ENCODE measurements at places on chromosomes 13 and 19.

DNA sequence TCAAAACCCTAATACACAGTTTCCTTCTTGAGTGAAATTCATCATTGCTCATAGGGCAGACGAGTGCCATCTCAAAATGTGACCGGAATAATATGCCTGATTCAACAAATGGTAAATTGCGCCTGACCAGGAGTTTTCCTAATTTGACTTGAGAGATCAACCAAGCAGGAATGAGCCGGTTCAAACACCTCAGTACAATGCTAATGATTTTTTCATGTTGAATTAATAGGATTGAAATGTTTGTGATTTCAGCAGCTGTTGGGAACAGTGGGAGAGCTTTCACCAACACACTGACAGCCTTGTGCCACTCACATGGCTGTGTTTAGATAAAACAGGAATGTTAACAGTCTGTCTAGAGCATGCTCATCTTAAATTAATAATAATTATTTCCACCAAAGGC, 484.8 kb downstream of the PCDH9 start:
- DNase-seq = no peak

GRCh38 chr13:102033386-102033785, 368.5 kb downstream of the FGF14 start:
- no peak for DNase-seq

DNA sequence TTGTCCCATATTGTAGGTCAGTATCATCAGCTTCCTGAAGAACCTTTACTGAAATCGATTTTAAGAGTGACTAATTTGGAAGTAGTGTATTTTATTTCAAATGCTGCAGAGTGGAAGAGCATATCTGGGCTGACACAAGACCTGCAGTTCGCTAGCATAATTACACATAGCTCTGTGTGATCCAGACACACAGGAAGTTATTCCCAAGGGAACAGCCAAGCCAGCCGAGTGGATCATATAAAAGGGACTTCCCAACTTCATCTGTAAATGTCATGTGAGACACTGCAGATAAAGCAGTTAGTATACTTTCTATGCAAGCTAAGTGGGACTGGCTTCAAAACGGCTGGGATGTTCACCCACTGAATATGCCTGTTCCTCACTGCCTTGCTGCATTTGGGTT, 760.4 kb downstream of the SLITRK1 start:
- no peak for DNase-seq

DNA sequence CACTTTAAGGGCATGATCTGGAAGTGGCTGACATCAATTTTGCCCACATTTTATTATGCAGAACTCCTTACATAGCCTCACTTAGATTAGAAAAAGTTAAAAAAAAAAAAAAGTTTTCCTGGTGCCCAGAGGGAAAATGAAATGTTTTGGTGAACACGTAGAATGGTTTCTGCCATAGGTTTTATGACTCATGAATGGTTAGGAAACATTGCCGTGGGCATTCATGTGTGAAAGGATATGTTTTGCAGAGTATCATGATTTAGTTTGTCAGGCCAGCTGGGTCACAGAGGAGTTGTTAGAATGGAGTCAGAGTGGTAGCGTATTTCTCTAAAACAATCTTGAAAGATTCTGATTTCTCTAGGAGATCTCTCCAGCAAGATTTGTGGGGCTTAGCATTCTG, 133.8 kb downstream of the MRPL57 start:
- no peak for DNase-seq

- DNase-seq = no peak
Measured at GRCh38 chr13:44188257-44188656, 185.4 kb upstream of the SERP2 start.

DNA sequence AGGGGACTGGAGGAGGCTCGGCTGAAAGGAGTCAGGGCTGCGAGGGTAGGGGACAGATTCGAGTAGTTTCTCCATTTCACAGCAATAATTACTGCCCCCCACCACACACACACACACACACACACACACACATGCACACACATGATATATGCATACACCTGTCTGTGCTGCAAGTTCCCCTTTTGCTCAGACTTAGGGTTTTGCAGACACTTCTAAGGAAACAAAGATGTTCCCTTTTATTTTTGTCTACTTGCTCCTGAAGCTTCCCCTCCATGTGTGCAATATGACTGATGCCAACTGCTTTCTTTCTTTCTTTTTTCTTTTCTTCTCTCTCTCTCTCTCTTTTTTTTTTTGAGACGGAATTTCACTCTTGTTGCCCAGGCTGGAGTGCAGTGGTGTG, 13.4 kb downstream of the MBD3L2B start:
- DNase-seq = no peak

DNA sequence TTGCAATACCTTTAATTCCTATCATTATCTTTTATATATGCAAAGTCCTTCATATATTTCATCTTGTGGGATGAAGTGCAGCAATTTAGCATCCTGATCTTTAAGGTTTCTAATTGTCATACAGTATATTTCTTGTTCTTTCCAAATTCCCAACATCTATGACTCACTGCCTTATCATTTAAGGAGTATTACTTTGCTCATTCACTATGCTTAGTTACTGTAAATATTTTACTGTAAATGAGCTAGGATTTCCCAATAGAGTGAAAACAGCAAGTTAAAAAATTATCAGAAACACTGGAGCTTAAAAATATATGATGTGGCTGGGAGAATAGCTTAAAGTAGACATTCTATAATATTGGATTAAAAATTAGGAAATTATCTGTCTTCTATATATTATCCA, 69.9 kb downstream of the SLITRK6 start:
- no peak for DNase-seq

DNA sequence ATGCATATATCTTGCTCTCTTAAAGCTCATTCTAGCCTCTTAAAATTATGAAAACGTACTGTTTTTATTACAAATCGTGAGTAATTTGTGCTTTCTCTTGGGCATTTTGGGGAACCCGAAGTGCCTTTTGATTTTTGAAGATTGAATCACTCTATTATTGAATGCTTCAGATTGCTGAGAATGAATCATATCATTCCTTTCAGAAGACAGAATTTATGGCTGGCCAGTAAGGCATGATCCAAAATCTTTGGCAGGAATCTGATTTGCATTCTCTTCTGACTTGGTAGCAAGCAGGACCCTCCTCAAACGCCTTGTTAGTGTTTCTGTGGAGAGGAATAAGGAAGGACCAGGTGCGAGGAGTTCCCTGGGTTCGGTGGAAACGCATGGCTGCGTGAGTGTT, 49.5 kb downstream of the STARD13 start:
- no peak for DNase-seq

GRCh38 chr13:31859571-31859970, 120.2 kb downstream of the RXFP2 start:
- DNase-seq = no peak

- DNase-seq = no peak
Measured at GRCh38 chr13:23671897-23672296, 101.7 kb downstream of the TNFRSF19 start.

DNA sequence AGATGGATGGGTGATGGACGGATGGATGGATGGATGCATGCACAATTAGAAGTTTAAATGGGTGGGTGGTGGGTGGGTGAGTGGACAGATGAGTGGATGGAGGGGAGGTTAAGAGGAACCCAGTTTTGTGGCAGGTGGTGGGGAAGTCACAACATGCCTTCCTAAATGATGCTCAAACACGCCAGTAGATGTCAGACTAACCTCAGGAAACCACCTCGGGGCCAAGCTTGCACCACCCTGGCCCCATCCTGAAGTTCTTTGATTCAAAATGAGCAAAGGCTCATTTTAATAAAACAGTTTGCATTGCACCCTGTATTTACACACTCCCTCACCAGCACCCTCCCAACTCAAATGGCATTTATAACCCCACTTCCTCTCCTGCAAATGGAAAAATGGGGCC, 91.4 kb upstream of the CACNA1A start:
- peak; percentile 21 for DNase-seq

GRCh38 chr19:591099-591958, 1.6 kb downstream of the HCN2 start:
- DNase-seq = no peak
